ENCODE measurements at places on chromosomes 3 and 15.

DNA sequence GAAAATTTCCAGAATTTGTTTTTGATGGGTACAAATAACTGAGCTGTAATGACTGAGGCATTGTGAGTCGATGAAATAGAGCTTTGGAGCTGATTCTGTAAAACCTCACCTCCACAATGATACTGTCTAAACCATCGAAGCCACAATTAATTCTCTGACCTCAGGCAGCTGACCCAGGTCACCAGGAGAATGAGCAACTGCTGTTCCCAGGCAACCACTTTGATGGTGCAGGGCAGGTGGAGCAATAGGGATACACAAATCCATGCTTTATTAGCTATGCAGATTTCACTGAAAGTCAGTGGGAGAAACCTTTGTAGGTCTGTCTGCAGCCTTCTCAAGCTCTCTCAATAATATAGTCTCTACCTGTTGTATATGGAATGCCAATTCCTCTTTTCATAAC, 204.4 kb downstream of the RYR3 start:
- DNase-seq: no peak

DNA sequence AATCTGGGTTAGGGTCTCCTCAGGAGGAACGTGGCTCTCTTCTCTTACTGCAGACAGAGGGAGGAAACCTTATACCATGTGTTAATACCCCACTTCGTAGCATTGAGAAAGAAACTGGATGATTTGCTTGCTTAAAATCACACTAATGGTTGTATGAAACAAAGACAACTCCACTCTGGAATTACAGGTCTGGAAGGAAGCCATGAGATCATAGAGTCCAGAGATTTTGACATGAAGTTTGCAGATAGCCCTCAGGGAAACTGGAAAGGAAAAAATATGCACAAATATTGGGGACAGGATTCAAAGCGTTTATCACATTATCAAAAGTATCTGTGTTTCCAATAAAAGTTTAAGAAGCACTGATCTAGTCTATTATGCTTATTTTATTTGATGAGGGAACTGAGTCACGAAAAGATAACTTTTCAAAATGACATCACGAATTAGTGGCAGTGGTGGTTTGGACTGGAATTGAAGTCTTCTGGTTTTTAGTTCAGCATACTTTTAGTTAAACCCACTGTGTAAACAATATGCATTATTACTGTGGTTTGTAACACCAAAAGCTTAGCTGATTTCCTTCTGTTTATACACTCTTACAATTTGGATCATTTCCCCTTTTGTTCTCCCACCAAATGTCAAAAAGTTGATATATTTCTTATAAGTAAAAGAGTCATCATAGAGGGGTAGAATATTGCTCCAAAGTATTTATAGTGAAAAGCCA, 16.8 kb downstream of the FGF7 start:
- DNase-seq: no peak

DNA sequence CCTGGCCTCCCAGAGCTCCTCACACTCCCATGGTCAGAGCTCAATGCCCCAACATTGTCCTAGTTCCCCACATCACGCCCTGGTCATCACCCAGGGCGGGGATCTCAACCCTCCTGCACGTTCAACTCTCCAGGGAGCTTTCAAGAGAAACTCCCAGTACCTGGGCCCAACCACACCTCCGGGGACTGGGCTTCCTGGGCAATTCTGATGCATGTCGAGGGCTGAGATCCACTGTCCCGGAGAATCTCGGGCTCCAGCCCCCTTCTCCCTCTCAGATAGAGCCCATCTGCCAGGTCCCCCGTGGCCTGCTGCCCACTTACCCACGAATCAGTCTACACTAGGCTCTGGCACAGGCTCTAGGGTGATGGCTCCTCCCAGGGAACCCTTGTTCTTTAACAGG, 39.2 kb downstream of the UMPS start:
- no peak for DNase-seq

DNA sequence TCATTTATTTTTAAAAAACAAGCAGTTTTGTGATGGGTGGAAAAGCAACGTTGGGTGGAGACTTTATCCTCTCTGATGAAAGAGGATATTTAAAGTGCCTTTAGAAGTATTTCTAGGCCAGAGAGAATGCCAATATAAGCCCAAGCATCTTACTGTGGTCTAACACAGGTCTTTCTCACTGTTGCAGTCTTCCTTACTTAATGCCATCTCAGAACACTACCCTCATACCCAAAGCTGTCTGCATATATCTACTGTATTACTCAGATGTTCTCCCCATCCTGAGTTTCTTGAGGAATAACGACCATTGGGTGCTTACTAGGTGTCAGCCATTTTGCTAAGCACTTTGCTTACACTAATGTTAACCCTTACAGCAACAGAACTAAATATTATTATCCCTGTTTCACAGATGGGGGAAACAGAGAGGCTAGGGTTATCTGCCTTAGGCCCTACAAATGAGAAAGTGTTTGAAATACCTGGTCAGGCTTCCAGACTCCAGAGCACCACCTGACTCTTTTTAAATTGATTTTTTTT, 29.8 kb upstream of the EBLN2 start:
- DNase-seq: no peak

DNA sequence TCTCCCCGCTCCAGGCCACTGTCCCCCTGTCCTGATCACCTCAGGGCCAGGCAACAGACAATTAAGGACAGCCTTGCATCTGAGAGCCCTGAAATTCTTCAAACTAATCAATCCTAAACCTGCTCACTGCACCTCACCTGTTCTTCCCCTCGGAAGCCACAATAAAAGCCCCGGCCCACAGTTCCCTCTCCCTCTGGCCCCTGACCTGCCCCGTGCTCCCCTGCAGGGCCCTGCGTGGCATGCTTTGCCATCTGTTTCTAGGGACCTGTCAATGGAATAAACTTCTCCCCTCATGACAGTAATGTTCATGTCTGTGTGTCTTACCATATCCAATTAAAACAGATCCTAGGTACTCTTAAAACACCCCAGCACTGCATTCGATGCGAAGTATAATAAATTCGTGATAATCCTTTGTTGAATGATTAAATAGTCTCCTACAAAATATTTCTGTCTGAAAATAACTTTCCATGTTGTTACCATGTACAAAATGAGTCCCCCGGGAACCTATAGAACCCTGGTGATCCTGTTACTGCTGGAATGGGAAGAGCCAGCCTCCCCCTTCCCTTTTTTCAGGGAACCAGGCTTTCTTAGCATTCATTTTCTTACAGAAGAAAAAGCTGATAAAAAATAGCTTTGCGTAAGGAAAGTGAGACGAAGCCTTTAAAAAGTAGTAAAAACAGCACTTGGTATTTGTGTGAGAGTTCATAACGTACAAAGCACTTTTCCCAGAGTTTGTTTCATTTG, 59.0 kb downstream of the ABTB1 start:
- DNase-seq: no peak

- DNase-seq: no peak
These were observed 3.1 kb upstream of the CDV3 start for GRCh38 chr3:133570139-133570936.

GRCh38 chr15:101165905-101166471, 85.9 kb downstream of the CHSY1 start:
- DNase-seq: no peak

GRCh38 chr3:58084788-58085543, 76.7 kb downstream of the FLNB start:
- no peak for DNase-seq

GRCh38 chr15:89068325-89068784, 19.9 kb upstream of the ABHD2 start:
- no peak for DNase-seq

GRCh38 chr15:86231864-86232721, 152.4 kb downstream of the AGBL1 start:
- DNase-seq: no peak

DNA sequence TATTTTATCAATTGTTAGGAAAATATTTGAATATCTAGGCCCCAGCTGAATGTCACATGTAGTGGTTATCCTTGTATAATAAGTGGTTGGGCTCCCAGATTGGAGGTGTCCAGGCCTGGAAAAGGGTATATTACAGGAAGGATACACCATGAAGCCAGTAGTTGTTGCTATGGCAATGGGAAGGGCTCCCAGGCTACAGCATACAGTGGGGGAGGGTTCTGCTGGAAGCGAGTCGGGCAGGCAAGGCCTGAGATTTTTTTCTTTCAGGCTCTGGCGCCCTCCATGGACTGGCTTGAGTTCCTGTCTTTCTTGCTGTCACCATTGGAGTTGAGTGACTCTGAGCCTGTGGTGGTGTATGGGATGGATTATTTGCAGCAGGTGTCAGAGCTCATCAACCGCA, 8.9 kb downstream of the ECE2 start:
- DNase-seq: no peak

DNA sequence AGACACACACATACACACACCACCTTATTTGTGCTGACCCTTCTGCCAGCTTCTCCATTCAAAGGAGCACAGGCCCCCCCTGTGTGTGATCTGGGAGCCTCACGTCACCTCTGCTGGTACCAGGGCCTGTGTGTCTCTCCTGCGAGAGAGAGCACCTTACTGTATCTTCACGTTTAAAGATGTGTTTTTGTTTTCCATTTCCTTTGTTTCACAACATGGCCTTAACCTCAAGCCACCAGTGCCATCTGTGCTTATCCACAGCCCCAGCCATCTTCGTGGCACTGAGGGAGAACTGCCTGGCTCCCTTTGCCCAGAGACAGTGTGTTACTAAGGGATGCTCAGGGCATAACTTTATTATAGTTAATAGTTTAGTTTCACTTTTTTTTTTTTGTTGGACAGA, 52.3 kb downstream of the ABHD2 start:
- DNase-seq: no peak

- DNase-seq: no peak
These were observed 44.6 kb downstream of the NR2C2 start for GRCh38 chr3:14991818-14992612.

DNA sequence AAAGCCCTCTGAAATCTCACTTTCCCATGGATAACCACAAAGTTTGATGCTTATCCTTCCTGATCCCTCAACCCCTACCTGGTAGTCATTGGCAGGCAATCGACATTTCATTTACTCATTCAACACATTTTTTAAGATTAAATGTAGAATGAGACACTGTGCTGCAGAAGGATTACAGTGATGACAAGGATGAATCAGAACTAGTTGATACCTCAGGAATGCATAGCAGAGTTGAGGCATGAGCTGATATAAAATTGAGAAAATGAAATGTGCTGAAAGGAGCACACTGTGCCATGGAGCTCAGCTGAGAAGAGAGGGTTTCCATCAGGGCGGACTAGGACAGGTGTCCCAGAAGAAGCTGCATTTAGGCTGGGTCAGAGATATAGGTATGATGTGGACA, 48.9 kb upstream of the ACTL6A start:
- no peak for DNase-seq

DNA sequence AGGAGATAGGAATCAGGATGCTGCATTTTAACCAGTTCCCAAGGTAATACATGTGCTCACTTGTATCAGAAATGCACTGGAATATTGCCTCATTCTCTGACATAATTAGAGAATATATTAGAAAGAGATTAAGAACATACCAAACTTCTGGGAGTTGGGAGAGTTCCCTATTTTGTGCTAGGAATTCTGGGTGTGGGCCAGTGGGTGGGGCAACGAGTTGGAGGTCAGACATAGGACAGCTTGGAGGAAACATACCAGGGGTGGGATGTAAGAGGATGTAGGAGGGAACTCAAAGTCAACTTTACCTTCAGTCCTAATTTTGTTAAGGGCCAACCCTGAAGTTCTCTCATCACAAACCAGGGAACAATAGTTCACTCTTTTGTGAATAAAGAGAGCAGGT, 83.6 kb downstream of the SLC7A14 start:
- no peak for DNase-seq

DNA sequence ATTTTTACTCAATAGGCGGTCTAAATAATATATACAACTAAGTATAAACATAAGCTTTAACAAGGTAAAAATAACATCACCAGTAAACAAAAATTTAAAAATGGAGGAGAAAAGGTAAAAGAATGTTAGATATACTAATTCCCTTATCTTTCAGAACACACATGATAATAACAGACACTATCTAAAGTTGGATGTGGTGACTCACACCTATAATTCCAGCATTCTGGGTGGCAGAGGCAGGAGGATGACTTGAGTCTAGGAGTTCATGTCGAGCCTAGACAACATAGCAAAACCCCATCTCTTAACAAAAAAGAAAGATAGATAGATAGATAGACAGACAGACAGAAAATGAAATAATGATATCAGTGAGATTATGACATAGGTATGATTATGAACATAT, 85.1 kb downstream of the STAG1 start:
- DNase-seq: no peak

DNA sequence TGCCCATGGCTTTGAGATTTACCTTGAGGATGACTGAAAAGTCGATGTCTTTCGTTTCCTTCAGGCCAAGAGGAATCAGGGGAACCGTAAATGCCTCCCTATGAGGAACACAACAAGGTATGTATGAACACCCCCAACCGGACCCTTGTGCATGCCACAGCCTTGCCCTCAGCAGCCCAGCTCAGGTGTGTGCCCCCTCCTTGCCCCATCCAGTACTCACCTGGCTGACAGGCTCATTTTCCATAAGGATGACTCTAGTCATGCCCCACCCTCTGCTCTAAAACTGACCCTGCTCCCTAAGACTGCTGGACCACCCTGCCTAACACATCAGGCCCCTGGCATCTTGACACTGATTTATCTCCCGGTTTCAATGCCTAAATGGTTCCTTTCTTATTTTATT, 270.0 kb downstream of the GOLGA6L6 start:
- no peak for DNase-seq

DNA sequence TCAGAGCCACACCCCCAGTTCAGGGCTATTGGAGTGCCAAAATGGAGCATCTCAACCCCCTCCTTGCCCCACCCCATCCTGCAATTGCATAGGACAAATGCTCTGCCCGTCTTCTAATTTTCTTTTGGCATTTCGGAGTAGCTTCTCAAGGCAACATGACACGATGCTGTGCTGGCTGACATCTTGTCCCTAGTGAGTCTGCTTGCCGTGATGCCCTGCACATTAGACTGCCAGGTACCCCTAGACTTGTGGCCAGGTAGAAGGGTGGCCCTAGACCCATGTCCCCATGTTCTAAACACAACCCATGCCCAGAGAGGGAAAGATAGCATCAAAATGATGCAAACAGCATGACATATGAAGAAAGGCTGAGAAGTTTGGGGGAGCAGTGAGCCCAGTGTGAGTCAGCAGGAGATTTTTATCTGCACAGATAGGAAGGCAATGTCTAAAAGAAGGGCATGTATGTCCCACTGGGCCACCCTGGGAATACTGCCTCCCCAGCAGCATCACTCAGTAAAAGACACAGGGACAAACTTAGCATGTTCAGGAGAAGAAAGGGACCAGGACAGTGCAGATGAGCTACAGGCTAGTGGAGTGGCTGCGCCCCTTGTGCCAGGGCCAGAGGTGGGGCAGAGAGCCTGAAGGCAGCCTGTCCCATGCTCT, 36.8 kb downstream of the CA12 start:
- no peak for DNase-seq

DNA sequence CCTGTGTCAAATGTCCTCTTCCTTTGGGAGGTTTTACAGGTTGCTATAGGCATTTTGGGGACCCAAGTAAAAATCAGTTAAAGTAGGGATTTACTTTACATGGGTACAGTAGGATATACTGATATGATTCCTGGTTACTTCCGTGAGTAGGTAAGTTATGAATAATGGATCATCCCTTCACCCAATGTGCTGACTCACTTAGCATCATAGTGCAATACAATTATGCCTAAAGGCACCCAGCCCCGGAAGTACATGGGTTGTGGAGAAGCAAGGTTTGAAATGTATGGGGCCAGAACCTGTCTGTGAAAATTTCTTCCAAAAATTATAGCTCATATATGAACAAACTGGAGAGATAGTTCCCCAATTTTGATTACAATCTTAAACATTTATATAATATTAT, 64.0 kb downstream of the GLB1 start:
- no peak for DNase-seq

- no peak for DNase-seq
These were observed 14.1 kb downstream of the CYP1A2 start for GRCh38 chr15:74762791-74763150.
